ENCODE measurements at places on chromosomes 3 and 15. TPM values are rescaled to one million over a fixed set of nuclear protein-coding genes. Genes with fewer than 3 reads are reported as not detected.

GRM7 gene
- not detected for total RNA-seq

KCNH8 gene
- 0.41 TPM for total RNA-seq

TLR9 gene
- 0.87 TPM for total RNA-seq

SCN11A gene
- total RNA-seq: 0.14 TPM

GOLGA8R gene
- 5.3 TPM for total RNA-seq

ATP10A gene
- 31.1 TPM for total RNA-seq

RTP1 gene
- total RNA-seq: not detected

Data from upper lobe of right lung (tissue), 1 donor.